ENCODE measurements at places on chromosomes 2 and 18. TPM values are rescaled to one million over a fixed set of nuclear protein-coding genes. Genes with fewer than 3 reads are reported as not detected.

Gene TMEM163
- total RNA-seq = 0.36 TPM

Gene ANKRD30B
- total RNA-seq = not detected

Gene DSC1
- not detected for total RNA-seq

Gene OBSL1
- 76.7 TPM for total RNA-seq

Gene FN1
- 6,899 TPM for total RNA-seq

Gene FLACC1
- 6.1 TPM for total RNA-seq

Gene ALPG
- total RNA-seq = not detected
